AG20443 (cell line): ENCODE measurements at places on chromosomes 3 and 15.

- DNase-seq, result peak; percentile 29
Measured at GRCh38 chr3:113210604-113211329, 590 bp upstream of the BOC start.

DNA sequence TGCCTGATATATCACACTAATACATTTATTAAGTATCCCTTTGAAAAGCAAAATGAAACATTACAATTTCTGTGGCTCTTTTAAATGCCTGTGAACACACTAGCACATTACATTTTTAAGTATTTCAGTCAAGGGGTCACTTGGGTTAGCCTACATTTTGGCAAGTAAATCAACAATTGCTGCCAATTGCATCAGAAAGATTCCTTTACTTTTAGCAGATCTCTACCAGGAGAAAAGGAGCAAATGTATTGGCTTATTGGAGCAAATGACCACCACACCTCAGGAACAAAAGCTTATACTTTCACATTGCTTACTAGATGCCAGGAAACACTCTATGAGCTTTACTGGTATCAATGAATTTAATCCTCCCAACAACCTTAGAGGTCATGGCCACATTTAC lies 947.1 kb downstream of the FHIT start:
- no peak for DNase-seq

- no peak for DNase-seq
Measured at GRCh38 chr3:110384601-110385000, 687.0 kb upstream of the NECTIN3 start.

DNA sequence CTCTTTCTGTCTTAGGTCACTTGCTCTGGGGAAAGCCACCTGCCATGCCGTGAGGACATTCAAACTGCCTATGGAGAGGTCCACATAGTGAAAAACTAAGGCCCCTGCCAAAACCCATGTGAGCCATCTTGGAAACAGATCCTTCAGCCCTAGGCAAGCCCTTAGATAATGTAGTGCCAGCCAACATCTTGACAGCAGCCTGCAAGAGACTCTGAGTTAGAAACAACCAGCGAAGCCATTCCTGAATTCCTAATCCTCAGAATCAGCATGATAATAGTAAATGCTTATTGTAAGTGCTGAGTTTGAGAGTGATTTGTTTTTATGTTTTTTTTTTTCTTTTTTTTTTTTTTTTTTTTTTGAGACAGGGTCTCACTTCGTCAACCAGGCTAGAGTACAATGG lies 40.6 kb downstream of the LEO1 start:
- no peak for DNase-seq

- peak; percentile 80 for DNase-seq
Measured at GRCh38 chr3:151925876-151926275, 52.4 kb downstream of the SUCNR1 start.

DNA sequence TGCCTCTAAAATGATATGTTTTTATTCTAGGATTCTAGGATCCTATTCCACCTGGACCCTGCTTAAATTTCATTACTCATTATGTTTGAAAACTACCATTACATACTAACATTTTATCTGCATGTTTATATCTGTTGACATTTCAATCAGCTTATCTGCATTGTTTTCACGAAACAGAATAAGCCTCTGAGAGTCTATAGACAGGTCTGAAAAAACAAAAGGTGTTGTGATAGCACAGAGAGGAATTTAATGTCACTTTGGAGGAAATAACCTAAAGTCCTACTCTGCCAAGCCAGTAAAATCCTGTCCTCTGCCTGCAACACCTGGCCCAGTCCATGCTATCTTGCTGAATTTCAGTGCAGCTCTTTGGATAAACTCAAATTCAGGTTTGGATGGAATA lies 315.2 kb downstream of the ZBTB20 start:
- no peak for DNase-seq

DNA sequence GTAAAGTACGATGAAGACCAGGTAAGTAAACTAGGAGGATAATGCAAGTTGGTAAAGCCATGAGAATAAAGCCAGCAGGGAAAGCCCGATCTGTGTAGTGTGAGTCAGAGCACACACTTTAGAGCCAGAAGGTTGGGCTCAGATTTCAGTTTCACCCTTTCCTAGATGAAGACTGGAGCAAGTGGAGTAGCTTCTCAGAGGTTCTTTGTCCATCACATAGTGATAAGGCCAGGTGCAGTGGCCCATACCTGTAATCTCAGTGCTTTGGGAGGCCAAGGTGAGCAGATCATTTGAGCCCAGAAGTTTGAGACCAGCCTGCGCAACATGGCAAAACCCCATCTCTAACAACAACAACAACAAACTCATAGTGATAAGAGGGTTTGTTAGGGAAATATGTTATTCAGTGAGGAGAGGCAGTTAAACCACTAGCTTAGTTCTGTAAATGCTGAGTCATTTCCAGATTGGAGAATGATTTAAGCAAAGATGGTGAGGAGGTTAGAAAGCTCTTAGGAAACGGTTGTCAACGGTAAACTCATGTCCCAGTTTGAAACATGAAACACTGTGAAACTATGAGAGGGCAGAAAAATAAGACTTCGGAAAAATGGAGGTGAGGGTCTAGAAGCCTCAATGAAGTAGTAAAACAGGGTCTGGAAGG lies 39.0 kb downstream of the IL12A start:
- DNase-seq, result peak; percentile 69

DNA sequence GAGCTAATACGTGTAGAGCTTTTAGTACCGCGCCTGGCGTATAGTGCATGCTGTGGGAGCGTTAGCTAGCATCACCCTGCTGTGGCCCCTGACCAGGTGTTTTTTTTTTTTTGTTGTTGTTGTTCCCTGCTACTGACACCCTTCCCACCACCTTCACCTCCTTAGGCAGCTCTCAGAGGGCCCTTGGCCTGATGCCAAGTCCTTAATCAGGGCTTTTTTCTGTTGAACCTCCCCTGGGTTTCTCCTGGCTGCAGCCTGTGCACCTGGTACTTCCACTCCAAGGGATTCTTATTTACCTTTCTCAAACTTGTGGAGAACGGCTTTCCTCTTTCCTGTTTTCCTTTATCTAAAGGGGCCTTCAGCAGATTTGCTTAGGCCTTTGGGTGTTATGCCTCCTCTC lies 53.3 kb downstream of the SLC7A14 start:
- DNase-seq, result no peak

GRCh38 chr3:165984589-165984988 lies 147.4 kb upstream of the BCHE start:
- DNase-seq, result no peak

DNA sequence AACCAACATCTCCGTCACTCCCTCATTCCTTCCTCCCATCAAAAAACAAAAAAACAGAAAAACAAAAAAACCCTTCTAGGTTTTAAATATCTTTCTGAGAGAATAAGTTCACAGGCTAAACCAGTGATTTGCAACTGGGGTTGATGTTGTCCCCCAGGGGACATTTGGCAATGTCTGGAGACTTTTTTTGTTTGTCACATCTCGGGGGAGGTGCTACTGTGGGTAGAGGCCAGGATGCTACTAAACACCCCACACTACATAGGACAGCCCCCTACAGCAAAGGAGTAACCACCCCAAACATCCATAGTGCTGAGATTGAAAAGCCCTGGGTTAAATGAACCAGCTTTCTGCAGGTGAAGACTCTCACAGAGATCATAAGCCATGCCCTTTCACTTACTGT lies 17.0 kb upstream of the PROK2 start:
- DNase-seq, result no peak

DNA sequence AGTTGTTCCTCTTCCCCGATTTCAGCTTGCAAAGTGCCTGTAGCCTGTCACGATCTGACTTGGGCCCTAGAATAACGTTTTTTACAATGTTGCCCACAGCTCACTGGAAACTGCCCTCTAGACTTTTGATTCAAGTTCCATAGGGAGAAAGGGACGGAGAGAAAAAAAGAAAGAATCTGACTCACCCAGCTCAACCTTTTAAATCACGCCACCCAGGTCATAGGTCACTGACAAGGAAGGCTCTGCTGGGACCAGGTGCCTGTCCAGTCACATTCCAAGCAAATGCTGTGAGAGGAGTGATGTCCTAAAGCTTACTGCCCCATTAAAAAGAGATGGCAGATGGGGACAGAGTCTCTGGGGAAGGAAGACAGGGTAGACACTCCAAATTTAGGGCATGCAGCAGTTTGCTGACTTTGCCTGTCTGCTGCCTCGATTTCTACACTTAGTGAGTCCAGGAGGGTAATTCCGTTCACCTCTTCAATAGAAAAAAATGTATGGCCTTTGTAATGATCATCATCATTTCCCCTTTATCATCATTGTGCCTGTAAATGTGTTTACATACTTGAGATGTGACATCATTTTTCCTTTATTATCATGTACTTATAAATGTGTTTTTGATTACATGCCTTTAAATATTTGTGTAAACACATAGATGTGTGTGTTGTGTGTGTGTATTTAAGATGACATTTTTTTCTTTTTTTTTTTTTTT lies 8.4 kb upstream of the MYO1E start:
- no peak for DNase-seq

GRCh38 chr3:178706411-178706810 lies 170.2 kb downstream of the KCNMB2 start:
- no peak for DNase-seq

DNA sequence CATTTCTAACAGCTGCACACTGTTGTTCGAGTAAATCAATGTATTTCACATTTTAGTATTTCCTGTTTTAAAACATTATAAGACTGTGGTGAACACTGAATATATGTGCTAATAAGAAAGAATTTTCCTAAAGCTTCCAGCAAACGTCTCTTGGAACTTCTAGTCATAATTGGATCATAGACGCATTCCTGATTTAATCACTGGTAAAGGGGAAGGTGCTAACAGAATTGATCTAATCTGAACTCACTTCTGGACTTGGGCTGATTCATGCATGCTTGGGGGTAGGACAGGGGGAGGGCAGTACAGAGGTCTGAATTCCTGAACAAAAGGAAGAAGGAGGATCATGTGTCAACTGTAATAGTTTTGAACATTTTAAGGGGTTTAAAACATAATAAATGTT lies 7.3 kb upstream of the LEKR1 start:
- peak; percentile 57 for DNase-seq

DNA sequence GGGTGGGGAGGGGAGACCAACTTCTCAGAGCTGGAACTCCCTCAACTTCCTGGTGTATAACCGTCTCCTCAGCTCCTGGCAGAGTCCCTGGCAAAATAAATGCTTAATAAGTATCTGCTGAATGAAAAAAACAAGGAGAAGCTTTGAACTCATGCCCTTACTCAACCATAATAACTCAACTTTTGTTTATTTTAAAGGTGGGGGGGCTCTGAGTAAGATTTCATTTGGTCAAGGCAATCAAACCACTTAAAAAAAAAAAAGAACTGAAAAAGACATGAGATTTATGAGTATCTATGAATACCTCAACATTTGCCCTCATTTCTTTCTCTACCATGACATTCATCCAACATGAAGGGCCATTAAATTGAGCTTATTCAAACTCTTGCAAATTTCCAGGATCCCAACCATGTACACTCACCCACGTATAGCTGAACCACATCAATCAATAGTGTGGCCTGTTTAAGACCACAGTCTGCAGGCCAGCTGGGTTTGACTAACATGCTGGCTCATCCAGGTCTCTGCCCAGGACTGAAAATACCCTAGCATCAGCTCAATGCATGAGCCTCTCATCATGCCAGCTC lies 157.9 kb downstream of the FOXP1 start:
- peak; percentile 32 for DNase-seq

DNA sequence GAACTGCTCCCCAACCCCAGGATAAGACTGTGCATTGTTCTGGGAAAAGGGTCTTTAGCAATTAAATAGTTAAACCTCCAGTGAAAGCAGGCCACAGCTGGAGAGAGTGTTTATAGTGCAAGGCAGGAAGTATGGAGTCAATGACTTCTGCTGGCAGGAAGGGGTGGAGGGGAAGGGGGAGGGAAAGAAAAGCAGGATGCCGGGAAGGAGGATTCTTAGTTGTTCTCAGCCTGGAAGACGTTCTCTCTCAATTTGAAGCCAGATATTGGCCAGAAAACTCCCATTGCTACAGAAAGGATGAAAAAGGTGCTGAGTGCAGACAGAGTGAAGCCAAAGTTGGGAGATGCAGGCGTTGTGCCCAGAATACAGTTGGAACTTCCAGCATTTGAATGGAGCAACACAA lies 35.7 kb upstream of the ACTL6A start:
- peak; percentile 59 for DNase-seq

- no peak for DNase-seq
Measured at GRCh38 chr3:139917226-139917785, 17.7 kb upstream of the CLSTN2 start.

DNA sequence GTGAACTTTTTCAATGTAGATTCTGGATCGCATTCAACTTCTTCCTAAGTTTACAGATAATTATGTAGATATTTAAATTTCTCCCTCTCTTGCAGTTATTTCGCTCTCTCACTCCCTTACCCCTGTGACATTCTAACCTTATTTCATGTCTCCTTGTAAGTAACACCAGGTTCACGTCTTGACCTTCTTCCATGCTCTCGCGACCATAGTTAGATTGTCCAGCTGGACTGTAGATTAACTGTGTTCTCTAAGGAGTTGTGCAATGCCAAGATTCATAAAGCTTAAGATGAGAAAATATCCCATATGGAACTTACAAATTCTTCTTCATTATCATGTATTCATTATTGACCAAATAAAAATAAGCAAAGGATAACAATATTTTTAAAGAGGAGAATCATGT lies 430.5 kb downstream of the GABRG3 start:
- no peak for DNase-seq

DNA sequence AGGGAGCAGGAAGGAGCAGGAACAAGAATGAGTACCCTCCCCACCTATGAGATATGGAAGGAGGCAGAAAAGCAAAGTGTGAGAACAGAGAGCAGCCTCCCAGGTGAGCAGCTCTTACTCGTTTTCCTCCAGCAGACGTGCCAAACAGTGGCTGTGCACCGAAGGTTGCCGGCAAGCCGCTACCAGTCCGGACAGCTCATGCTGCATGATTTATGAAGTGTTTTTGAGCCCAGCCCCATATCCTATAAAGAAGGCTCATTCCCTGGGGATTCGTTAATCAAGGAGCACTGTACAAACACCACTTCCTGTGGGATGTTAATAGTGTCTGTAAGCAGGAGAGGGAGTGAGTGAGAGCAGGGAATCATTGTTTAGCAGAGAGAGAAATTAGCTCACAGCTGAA lies 118.3 kb upstream of the FOXB1 start:
- no peak for DNase-seq

DNA sequence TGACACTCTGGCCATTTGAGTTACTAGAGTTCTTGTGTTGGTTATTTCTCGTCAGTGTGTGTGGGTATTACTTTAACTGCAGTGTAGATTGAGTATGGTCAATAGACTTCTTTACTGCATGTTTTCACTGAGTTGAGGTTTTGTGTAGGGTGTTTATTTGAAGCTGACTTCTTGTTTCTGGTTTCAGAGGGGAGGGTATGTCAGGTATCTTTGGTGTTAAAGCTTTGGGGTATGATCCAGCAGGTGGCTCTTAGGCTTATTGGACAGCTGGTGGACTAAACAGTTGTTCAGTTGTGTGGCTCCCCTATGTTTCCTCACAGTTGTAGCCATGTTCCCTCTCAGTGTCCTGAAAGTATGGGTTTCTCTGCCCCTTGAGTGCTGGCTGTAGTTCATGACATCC lies 72.0 kb downstream of the AKAP13 start:
- DNase-seq, result no peak

- no peak for DNase-seq
Measured at GRCh38 chr15:68197170-68197492, 8.0 kb downstream of the CALML4 start.
